ENCODE measurements at places on chromosomes 12 and 14.
A peak's percentile ranks its signal among the peaks of the same experiment; 100 is the strongest.

GRCh38 chr12:54390668-54391551 lies 6.4 kb upstream of the ZNF385A start:
- no peak for DNase-seq

DNA sequence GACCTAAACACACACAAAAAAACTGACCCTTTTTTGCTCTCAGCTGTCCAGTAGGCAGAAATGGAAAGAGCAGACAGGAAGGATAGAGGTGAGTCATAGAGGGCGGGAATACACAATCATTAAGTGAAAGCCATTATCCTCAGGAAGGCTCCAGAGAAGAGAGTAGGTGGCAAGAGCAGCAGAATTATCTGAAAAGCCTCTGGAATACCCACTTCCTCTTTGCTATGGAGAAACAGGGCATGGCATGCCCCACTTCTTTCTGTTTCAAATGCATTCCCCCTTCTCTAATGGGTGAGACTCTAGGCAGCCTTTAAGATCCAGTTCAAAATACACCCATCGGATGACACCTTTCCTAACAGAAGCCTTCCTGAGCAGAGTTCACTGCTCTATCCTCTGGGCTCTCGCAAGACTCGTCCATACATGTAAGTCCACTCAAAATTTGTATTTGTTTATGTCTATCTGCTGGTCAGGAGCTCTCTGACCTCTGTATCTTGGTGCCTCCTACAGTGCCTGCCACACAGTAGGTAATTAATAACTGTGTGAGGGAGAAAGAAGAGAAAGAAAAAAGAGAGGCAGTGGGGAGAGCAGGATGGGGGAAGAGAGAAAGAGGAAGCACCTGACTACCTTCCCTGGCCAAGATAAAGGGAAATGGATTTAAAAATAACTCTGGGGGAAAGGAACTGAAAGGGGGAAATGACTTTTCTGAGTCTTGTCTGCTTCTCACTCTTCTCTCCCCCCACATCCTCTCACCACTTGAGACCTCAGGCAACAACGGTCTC lies 8.5 kb downstream of the KLHL33 start:
- DNase-seq: peak; percentile 35

DNA sequence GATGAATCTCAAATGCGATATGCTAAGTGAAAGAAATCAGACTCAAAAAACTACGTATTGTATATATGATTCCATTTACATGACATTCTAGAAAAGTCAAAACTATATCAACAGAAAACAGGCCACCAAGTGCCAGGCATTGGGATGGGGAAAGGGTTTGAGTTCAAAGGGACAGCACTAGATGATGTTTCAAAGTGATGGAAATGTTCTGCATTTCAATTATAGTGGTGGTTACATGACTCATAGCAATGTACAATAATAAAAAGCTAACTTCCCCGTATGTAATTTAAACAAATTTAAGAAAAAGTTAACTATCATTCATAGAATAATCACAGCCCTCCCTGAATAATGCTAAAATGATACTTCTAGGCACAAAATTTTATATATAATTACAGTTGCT lies 13.5 kb downstream of the HECTD1 start:
- DNase-seq: no peak

GRCh38 chr14:48974994-48975393 lies 611.2 kb downstream of the RPS29 start:
- DNase-seq: no peak

DNA sequence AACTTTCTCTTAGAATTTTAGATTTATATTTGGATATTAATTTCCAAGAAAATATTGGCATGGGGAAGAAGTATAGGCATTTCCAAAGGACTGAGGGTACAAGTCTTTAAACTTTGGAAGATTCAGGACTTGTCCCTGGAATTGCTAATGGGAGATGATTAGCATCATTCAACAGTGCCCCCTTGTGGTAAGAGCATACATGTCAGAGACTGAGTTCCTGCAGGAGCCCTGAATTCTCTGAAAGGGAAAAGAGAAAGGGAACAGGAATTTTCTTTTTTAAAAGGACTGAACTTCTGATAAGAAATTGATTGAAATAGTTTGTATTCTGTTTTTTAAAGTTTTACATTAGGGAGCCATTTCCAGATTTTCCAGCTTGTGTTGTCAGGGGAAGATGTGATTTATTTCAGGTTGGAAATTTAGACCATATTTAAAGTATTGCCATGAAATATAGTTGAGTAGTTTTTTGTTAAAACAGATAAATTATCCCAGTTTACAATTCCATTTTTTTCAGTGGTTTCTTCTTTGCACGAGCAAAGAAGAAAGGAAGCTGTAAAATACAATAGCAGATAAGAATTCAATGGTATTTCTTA lies 44.0 kb upstream of the REP15 start:
- peak; percentile 80 for DNase-seq

GRCh38 chr14:72500234-72500838 lies 393.6 kb downstream of the DPF3 start:
- DNase-seq: no peak

GRCh38 chr12:6088921-6089747 lies 35.3 kb downstream of the VWF start:
- no peak for DNase-seq

GRCh38 chr12:124420041-124420995 lies 125.4 kb downstream of the RFLNA start:
- DNase-seq: no peak

GRCh38 chr12:44247588-44247987 lies 411.7 kb downstream of the TMEM117 start:
- no peak for DNase-seq

DNA sequence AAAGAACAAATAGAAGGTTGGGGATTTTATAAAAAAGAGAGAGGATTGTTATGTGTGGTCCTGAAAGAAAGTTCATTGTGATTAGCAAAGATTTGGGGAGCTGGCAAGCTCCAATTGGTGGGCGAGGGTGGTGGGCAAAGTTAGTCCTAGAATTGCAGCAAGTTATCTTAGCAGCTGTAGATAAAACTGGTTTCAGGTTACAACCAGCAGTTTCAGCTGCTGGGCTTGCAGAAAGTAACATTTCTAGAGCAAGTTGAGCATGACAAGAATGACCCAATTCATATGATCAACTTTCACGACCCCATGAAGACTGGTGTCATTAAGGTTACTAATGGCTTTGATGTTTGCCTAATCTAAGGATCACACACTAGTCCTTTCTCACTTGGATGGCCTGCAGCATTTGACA lies 177.9 kb upstream of the NUDT4 start:
- no peak for DNase-seq

DNA sequence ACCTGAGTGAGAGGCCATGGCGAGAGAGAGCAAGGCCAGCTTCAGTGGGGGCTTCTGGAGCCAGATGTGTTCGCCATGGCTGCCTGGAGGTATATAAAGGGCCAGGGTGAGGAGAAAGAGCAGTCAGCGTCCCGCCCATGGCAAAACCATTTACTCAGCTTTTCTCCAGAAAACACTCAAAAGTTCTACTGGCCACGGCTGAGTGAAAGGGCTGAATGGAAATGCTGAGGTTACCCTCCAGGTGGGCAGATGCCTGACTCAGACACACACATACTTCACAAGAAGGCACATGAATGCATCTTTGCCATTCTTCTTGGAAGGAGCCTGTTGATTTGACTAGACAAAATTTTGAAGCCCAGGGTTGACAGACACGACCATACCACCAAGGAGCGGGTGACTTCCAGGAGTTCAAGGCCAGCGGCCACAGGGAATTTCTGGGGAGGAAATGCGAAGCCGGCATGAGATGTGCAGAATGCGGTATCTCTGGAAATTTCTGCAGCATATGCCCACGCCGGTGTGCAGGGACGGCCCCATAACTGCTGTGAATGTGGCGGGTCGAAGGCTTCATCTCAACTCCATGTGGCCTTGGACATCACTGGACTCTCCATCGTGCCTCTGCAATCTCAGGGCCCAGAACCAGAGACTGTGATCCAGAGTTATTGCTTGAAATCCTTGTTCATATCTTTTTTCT lies at the start of gene IL31:
Gene IL31 (minus strand): TSS at position 67 of the 691 bp plus-strand sequence. CDS start 49 bp downstream, at position 18.
- no peak for DNase-seq

GRCh38 chr14:87833026-87833425 lies 160.0 kb downstream of the GALC start:
- no peak for DNase-seq

DNA sequence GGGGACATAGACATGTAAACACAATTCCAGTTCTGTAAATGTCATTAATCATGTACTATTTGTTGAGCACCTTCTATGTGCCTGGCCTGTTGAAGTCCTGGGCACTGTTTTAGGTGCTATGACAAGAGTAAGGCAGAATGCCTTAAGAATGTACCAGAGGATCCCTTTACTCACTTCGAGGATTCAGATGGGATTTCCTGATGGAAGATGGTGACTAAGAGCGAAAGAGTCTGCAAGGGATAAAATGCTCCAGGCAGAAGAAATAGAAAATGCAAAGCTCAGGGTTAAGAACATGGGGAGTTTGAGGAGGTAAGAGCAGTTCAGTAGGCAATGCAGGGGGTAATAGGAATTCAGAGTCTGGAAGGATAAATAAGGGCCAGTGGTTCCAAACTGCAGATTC lies 671.3 kb upstream of the TBX3 start:
- DNase-seq: no peak

GRCh38 chr14:42429401-42429800 lies 822.7 kb downstream of the LRFN5 start:
- DNase-seq: no peak

DNA sequence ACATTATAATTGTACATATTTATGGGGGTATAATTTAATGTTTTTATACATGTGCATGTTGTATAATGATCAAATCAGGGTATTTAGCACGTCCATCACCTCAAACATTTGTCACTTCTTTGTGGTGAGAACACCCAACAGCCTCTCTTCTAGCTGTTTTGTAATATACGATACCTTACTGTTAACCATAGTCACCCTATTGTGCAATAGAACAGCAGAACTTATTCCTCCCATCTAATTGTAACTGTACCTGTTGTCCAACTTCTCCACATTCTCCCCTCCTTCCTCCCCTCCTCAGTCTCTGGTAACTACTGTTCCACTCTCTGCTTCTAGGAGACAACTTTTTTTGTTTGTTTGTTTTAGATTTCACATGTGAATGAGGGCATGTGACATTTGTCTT lies 197.0 kb upstream of the PKP2 start:
- DNase-seq: no peak

- no peak for DNase-seq
These were observed 1.8 kb upstream of the CKAP4 start for GRCh38 chr12:106249411-106250135.

DNA sequence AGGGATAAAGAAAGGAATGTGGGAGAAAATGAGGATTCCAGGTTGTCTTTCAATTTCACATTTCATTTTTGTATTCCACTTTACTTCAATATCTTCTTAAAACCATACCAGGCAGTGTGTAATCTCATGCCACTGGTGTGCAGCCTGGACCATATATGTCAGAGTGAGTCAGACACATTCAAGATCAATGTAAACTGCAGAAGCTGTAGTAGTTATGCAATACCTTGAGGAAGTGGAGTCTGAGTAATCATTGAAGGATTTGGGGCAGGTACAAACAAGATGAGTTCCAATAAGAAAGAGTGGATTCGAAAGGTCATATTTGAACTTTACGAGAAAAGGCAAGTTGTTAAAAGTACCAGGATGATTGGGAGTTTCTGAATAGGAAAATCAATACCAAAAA lies 14.1 kb downstream of the PLCZ1 start:
- no peak for DNase-seq

- no peak for DNase-seq
These were observed 17.4 kb downstream of the BCL2L14 start for GRCh38 chr12:12088147-12088546.

- DNase-seq: no peak
These were observed 1722.1 kb upstream of the SEL1L start for GRCh38 chr14:83255727-83256090.

- DNase-seq: no peak
These were observed 16.1 kb downstream of the HCAR2 start for GRCh38 chr12:122687086-122687485.

DNA sequence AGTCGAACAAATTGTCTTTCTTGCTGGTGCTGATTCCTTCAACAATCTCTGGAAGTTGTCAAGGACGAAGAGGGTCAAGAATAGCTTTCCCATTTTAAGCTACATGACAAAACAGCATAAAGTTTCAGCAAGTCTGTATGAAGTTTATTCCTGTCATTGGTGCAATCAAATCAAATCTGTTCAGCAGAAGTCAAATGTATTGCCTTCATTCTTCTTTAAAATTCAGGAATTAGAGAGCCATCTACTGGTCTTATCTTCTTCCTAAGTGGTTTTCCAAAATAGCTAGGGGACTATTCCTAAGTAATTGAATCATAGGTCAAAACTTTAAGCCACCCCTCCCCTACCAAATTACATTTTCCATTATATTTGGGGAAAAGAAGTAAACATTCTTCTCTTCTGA lies 990.2 kb downstream of the GALC start:
- no peak for DNase-seq

GRCh38 chr12:100964028-100964427 lies 169.5 kb downstream of the ANO4 start:
- no peak for DNase-seq

Measured in astrocyte of the cerebellum (primary cell).